ENCODE measurements at places on chromosomes 7 and 10. TPM values are rescaled to one million over a fixed set of nuclear protein-coding genes. Genes with fewer than 3 reads are reported as not detected.

GRCh38 chr10:43024942-43025700 is 51.7 kb upstream of the RET start:
- no peak overlapping the region for H3K4me3 ChIP-seq
- no peaks in the 10 kb centered on the region for H3K36me3 ChIP-seq
- DNase-seq: no peak
- H3K27ac ChIP-seq: no peak overlapping the region

DNA sequence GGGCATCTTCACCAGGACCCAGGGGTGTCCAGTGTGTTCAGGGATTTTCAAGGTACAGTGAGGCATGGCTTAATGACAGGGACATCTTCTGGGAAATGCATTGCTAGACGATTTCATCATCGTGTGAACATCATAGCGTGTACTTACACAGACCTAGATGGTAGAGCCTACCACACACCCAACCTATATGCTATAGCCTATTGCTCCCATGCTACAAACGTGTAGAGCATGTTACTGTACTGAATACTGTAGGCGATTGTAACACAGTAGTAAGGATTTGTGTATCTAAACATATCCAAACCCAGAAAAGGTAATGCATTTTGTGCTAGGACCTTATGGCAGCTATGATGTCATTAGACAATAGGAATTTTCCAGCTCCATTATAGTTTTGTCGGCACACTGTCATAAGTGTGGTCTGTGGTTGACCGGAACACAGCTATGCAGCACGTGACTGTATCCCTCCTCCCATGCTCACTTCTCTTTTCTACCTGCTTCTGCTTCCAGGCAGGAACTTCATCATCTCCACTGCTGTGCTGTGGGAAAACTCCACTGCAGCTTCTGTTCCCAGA is 416.2 kb upstream of the NFE2L3 start:
- no peak overlapping the region for H3K27ac ChIP-seq
- DNase-seq: no peak
- H3K27me3 ChIP-seq: peaks cover 2% of the 10 kb centered on the region
- no peaks in the 10 kb centered on the region for H3K36me3 ChIP-seq
- no peaks in the 10 kb centered on the region for H3K4me1 ChIP-seq

- no peaks in the 10 kb centered on the region for H3K27me3 ChIP-seq
- no peak overlapping the region for H3K27ac ChIP-seq
- no peak overlapping the region for H3K4me3 ChIP-seq
- H3K4me1 ChIP-seq: no peaks in the 10 kb centered on the region
- peaks cover 6% of the 10 kb centered on the region for H3K36me3 ChIP-seq
Observed at GRCh38 chr7:127946847-127947246, 84.4 kb downstream of the LRRC4 start.

DNA sequence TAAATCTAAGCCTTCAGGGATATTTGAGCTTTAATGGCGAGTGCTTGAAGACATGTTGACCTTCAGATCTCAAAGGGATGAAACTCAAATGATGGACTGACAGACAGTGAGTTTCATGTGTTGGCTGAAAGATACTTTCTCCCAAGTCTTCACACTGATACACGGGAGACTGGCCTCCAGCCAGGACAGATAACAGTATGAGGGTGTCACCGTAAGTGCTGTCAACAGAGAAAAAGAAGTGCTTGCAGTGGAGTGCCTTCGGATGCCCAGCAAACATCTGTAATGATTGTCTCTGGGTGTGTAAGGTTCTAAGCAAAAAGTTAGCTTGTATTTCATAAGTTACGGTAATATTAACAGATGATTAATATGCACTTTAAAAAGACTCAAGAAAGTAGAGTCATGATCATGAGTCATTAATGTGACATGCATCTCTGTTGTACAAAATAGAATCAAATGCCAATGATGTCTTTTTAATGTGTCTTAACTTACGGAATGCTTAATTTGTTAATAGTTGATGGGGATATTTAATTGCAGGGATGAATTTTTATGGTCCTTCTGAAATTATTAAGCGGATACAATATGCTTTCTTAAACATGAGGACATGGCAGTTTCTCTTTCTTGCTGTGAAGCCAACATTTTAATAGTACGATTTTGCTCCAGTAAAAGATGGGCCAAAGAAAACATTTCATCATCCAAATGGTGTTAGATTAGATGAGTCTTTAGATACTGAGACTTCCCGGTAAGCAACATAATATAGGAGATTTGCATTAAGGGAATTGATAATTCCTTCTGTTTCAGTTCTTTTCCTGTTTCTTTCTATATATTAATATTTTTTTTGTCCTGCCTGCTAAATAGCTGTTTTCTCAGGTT is 292.5 kb downstream of the GALNT17 start:
- H3K27me3 ChIP-seq: no peaks in the 10 kb centered on the region
- H3K36me3 ChIP-seq: no peaks in the 10 kb centered on the region
- H3K27ac ChIP-seq: no peak overlapping the region
- no peak for DNase-seq

DNA sequence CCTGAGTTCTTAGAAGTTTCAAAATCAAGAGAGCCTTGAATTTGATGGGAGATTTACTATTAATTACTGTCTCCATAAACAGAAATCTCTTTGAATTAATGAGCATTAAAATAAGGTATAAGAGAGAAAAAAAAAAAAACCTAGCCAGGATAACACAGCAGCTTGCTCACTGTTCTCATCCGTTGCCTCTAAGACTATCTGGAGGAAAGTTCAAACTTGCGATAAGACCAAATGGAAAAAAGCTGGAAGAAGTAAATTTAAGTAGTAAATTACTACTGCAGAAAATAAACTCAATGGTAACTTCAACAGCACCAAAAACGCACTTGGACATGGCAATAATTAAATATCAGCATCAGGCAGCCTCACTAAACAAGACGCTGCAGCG is 36.7 kb downstream of the GNA12 start:
- H3K4me1 ChIP-seq: peaks cover 6% of the 10 kb centered on the region
- no peak overlapping the region for H3K27ac ChIP-seq
- H3K4me3 ChIP-seq: no peak overlapping the region
- DNase-seq: no peak
- no peaks in the 10 kb centered on the region for H3K27me3 ChIP-seq

DNA sequence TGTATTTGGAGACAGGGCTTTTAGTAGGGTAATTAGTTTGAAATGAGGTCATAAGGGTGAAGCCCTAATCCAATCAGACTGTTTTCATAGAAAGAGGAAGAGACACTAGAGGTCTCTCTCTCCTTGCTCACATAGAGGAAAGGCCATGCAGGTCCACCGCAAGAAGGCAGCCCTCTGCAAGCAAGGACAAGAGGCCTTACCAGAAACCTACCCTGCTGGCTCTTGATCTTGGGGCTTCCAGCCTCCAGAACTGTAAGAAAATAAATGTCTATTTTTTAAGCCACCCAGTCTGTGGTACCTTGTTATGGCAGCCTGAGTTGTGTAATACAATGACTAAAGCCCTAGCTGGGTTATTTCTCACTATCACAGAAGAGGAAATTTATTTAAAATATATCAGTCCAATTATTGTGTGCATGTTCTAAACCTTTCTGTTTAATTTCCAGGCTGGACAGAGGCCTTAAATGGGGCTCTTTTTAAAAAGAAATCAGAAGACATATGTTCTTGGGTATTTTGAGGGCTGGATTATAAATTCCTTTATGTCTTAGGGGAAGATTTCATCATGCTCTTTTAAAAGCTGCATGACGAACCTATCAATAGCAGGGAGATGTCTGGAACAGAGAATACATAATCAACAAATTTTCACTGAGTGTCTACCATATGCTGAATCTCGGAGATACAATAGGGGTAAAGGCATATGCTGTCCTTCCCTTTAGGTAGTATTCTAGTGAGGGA is 12.9 kb upstream of the TMEM26 start:
- no peak for DNase-seq
- H3K36me3 ChIP-seq: no peaks in the 10 kb centered on the region
- no peaks in the 10 kb centered on the region for H3K27me3 ChIP-seq
- H3K27ac ChIP-seq: no peak overlapping the region

- no peak for DNase-seq
- H3K4me3 ChIP-seq: no peak overlapping the region
- H3K36me3 ChIP-seq: no peaks in the 10 kb centered on the region
- H3K27me3 ChIP-seq: no peaks in the 10 kb centered on the region
- no peak overlapping the region for H3K27ac ChIP-seq
Observed at GRCh38 chr7:42029405-42029804, 207.6 kb downstream of the GLI3 start.

- H3K4me3 ChIP-seq: no peak overlapping the region
- no peaks in the 10 kb centered on the region for H3K36me3 ChIP-seq
- no peak for DNase-seq
- H3K27ac ChIP-seq: peak overlapping the region; percentile 77
Observed at GRCh38 chr7:127766831-127767459, 115.0 kb downstream of the SND1 start.

- H3K4me3 ChIP-seq: no peak overlapping the region
- no peaks in the 10 kb centered on the region for H3K27me3 ChIP-seq
- DNase-seq: no peak
- no peaks in the 10 kb centered on the region for H3K4me1 ChIP-seq
- no peak overlapping the region for H3K27ac ChIP-seq
Observed at GRCh38 chr10:22986771-22987542, 59.1 kb downstream of the ARMC3 start.

GRCh38 chr10:92848441-92849233 is at the start of gene EXOC6:
Gene EXOC6 (plus strand): TSS chr10:92848520. CDS start chr10:92848534, 14 bp downstream.
- peaks cover 14% of the 10 kb centered on the region for H3K4me1 ChIP-seq
- peak within 1 kb of the TSS; percentile 94 for H3K27ac ChIP-seq

DNA sequence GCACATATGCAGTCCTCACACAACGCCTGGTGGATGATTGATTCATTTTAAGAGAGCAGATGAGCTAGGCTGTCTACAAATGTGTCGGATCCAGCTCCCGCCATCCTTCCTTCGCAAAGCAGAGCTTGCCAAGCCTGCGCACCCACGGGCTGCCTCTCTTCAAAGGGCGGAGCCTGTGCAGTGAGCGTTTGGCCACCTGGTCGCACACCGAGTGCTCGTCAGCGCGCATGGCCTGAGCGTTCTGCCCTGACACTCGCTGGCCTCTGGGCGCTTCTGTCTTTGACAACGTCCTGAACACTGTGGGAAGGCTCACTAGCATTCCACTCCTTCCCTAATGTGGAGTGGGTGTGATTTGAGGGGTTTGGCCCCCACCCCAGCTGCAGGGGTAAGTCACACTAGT is 47.1 kb upstream of the TMEM72 start:
- no peak overlapping the region for H3K27ac ChIP-seq
- H3K4me1 ChIP-seq: peaks cover 14% of the 10 kb centered on the region
- H3K36me3 ChIP-seq: no peaks in the 10 kb centered on the region
- peak overlapping the region; percentile 40 for H3K4me3 ChIP-seq
- peaks cover 13% of the 10 kb centered on the region for H3K27me3 ChIP-seq

GRCh38 chr10:93758891-93759410 is 1.2 kb downstream of the LGI1 start:
- no peaks in the 10 kb centered on the region for H3K36me3 ChIP-seq
- H3K4me3 ChIP-seq: no peak overlapping the region
- H3K27me3 ChIP-seq: peaks cover 5% of the 10 kb centered on the region
- no peak overlapping the region for H3K27ac ChIP-seq

DNA sequence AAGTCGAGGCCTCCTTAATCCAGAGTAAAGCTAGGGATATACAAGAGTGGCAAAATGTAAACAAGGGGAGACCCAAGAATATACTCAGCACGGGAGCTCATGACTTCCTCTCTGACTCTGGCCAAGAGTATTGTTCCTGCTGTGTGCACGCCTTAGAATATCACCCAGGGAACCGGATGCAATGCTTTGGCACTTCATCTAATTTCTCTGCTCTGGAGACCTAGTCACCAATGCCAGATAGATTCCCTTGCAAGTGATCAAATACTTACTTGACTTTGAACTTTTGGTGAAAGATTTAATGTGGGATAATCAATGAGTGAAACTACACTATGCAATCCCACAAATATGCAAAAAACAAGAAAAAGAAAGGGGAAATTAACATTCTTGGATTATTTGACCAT is 695.5 kb downstream of the INHBA start:
- DNase-seq: no peak
- H3K27me3 ChIP-seq: no peaks in the 10 kb centered on the region
- no peaks in the 10 kb centered on the region for H3K4me1 ChIP-seq
- no peak overlapping the region for H3K4me3 ChIP-seq
- H3K36me3 ChIP-seq: no peaks in the 10 kb centered on the region
- no peak overlapping the region for H3K27ac ChIP-seq

GRCh38 chr7:68571286-68571685 is 1027.0 kb upstream of the AUTS2 start:
- no peak overlapping the region for H3K4me3 ChIP-seq
- no peak overlapping the region for H3K27ac ChIP-seq
- DNase-seq: no peak
- H3K36me3 ChIP-seq: no peaks in the 10 kb centered on the region
- H3K4me1 ChIP-seq: no peaks in the 10 kb centered on the region

GRCh38 chr10:126157189-126157588 is 231.1 kb downstream of the ADAM12 start:
- no peak overlapping the region for H3K4me3 ChIP-seq
- no peaks in the 10 kb centered on the region for H3K27me3 ChIP-seq
- DNase-seq: no peak
- no peaks in the 10 kb centered on the region for H3K36me3 ChIP-seq

- no peak for DNase-seq
- no peaks in the 10 kb centered on the region for H3K36me3 ChIP-seq
- no peaks in the 10 kb centered on the region for H3K27me3 ChIP-seq
- no peak overlapping the region for H3K27ac ChIP-seq
- H3K4me3 ChIP-seq: no peak overlapping the region
- H3K4me1 ChIP-seq: peaks cover 16% of the 10 kb centered on the region
Observed at GRCh38 chr7:107100824-107101223, 56.3 kb downstream of the PRKAR2B start.

DNA sequence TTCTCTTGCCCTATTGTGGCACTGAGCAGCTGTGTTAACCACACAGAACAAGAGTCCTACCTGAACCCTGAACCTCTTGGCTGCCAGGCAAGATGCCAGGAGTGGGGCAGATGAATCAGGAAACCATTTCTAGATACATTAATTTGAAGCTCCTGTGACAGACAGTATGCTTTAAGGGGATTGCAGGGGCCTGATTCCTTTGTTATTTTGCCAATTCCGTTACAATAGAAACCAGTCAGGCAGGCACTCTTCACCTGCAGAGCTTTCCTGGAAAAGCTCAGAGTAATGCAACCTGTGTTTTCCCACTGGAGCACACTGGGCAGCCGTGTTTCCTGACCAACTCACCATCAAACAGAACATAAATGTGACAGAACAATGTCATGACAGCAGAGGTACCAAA is 233.1 kb downstream of the BMPER start:
- no peaks in the 10 kb centered on the region for H3K27me3 ChIP-seq
- no peak overlapping the region for H3K4me3 ChIP-seq
- H3K36me3 ChIP-seq: no peaks in the 10 kb centered on the region

Gene TMEM184A
- not detected for total RNA-seq

Gene PWWP2B
- 29.5 TPM for total RNA-seq

Gene GPR26
- total RNA-seq: not detected

Gene HYAL4
- total RNA-seq: not detected

Gene TUBAL3
- not detected for total RNA-seq
